ENCODE measurements at places on chromosomes 6 and 20.

GRCh38 chr20:37314099-37314498 lies 24.6 kb downstream of the MANBAL start:
- no peak for DNase-seq

- DNase-seq: no peak
Observed at GRCh38 chr6:804771-805170, 111.8 kb upstream of the EXOC2 start.

DNA sequence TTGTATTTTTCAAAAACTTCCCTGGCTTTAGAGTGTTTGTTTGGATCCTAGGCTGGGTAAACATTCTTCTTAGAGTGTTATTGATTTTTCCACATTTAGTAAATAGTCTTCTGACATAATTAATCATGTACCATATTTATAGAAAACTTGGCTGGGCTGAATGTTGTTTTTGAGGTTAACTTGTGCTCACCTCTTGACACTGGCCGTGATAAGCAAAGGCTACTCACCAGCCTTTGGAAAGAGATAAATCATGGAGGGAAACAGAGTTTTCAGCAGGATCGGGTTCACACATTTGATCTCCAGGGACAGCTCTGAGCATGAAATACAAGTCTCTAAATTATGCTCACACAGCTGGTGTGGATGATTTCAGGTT lies 6.2 kb upstream of the CD93 start:
- DNase-seq: no peak

DNA sequence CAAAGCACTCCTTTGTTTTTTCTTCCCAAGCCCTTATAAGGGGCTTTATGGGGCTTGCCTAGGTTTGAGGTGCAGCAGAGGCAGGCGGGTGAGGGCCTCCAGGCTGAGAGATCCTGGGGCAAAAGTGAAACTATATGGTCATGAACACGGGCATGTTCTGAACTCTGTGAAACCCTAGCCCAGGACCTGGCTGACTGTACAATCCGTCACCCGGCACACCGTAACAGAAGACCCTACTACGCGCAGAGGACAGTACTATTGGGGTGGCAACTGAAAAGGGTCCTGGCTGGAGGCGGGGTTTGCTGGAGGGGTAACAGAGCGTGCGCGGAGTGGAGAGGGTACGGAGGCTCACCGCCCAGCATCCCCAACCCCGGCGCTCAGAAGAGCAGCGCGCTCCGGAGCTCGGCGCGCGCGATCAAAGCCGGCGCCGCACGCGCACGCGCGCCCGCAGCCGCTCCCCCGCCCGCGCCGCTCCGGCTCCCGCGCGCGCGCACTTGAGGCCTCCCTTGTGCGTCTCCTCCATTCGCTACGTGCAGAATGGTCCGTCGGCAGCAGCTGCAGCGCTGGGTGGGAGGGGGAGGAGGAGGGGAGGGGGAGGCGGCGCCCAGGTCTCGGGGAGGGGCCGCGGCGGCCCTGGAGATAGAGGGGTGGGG lies 54.2 kb downstream of the MRPL14 start:
- peak; percentile 73 for DNase-seq

GRCh38 chr20:36847009-36847709 lies 28.8 kb upstream of the TLDC2 start:
- DNase-seq: peak; percentile 78

GRCh38 chr20:22535483-22535882 lies 48.9 kb downstream of the FOXA2 start:
- no peak for DNase-seq

GRCh38 chr6:99613705-99614429 lies 7.2 kb downstream of the PRDM13 start:
- DNase-seq: no peak

- no peak for DNase-seq
Observed at GRCh38 chr6:12138936-12139335, 126.8 kb downstream of the HIVEP1 start.

DNA sequence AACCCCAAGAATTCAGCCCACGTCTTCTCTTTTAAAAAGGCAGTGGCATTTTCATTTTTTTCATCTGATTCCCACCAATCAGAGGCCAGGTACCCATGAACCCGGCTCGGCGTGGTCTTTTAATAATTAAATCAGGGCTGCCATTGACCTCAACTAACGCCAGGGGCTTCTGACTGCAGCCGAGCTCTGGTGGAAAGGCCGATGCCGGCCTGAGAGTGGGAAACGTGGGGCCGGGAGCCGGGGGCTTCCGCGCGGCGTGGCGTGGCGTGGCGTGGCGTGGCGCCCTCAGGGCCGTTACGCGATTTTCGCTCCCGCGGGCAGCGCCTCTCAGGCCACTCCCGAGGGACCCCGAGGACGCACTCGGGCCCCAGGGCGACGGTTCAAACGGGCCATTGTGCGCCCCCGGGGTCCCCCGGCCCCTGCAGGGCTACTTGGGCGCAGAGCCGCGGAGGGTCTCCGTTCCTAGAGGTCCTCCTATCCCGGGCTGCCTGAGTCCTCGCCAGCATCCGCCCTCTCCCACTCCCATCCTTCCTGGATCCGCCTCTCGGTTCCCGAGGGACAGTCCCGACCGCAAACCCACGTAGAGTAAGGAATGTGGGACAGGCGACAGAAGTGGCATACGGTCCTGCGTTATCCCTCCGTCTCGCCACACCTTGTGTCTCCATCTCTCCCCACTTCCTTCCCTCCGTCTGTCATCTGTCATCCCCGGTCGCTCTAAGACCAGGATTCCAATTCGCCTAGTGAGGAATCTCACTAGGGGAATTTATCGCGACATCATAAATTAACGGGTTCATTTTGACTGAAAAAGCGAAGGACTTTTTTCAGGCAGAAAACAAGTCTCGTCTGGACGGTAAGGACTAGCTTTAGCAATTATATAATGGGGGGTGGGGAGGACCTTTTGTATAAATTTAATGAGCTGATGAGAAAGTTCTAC lies 876 bp upstream of the TBPL1 start:
- DNase-seq: peak; percentile 56

GRCh38 chr6:90271831-90272230 lies 24.8 kb downstream of the BACH2 start:
- DNase-seq: no peak

DNA sequence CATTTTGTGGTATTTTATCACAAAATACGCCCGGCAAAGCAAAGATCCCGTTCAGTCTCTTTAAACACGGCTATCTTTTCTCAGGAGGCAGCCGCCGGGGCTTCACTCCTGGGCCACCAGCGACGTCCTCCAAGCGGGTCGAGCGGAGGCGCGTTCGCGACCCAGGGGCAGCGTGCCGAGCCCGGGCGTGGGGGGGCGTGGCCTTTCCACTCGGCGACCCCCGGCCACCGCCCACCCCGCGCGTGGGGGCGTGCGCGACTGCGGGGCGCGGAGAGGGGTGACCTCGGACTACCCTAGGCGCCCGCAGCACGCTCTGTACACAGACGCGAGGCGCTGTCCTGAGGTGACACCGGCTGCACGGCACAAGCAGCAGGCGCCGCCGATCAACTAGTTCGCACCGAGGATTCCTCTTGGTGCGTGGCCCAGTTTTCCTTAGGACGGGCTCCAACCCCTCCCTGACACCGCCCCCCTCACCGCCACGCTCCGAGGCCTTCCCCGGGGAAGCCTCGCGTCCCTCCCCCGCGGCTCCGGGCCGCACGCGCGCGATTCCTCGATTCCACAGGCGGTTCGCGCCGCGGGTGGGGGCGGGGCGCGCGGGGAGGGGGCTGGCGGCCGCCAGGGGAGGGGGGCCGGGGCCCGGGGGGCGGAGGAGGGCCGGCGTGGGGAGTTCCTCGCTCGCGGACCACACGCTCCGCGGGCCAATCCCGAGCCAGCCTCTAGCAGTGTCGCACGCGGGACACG lies 1.1 kb upstream of the JARID2 start:
- peak; percentile 64 for DNase-seq

DNA sequence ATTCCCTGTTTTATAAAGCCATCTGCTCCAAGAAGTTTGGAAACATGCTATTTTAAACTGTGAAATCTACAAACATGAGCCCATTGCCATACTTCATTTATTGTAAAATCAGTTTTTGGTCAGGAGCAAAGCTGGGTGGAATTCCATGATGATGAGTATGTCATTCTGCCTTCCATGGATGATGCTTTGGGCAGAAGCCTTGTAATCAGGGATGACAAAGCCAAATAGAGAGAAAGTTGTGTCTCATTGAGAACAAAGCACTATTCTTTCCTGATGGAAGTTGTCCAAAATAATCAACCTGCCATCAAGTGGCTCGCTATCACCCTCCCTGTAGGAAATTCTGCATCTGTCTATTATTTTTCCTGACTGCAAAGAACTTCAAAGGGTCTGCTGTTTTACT lies 313.0 kb upstream of the DEFB112 start:
- peak; percentile 12 for DNase-seq

DNA sequence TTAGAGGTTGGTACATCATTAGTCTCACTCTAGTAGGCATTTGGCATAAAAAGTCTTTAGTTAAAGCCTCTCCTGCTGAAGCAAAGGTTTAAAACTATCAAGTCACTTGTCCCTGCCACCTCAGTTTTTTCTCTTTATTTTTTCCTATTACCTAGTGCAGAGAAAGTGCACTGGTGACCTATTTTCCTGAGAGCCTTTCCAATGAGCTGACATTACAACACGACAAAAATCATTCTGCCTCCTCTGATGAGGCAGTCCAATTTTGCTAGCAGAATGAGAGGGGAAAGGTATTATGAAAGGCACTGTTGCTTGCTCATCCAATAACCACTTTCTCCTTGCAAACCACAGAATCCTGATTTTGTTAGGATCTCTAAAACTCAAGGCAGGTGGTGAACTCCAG lies 73.3 kb upstream of the SGK1 start:
- no peak for DNase-seq

Measured in pons (tissue), 1 donor.